ENCODE measurements at places on chromosomes 5 and 9.

GRCh38 chr9:2411459-2412215 is 209.9 kb upstream of the VLDLR start:
- DNase-seq: no peak

DNA sequence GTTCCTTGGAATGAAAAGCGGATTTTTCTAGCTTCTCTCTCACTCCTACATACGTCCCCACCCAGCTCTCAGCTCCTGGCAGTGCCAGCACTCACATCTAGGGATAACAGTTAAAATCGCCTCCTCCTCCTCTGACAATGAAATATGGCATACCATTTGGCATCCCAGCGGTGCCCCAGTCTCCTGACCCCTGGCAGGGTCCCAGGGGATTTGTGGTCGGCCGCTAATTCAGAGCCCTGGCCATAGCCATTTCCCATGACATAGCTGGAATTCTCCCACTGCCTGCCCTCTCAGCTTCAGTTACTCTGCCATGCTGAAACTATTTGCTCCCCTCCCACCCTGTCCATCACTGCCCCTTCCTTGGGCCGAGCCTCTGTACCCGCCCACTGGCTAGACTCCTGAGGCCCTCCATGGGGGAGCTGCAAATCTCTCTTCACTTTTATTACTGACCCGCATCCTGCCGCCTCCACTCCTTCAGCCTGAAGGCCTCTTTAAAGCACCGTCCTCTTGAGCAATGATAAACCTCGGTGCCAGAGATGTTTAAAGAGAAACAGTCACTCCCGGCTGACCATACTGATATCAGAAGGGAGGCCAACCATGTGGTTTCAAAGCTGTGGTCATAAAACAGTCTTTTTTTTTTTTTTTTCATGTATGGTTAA is 139.8 kb downstream of the SLIT3 start:
- DNase-seq: no peak

DNA sequence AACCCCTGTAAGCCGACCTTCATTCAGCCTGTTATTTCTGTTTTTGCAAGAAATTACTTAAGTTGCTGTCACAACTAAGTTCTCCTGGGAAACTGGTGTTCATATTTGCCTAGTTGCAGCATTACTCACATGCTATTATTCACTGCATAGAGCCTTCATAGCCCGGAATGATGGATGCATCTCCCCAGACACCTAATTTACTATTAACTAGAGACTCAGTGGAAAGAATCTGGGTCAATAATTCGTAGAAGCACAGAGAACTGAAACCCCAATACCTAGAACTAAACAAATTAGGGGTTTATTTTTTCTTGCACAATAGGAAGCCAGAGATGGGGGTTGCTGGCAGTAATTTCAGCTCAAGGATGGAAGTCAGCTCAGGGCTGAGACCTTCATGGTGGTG is 45.7 kb upstream of the FAM170A start:
- no peak for DNase-seq

- no peak for DNase-seq
Observed at GRCh38 chr9:129888293-129889121, 53.2 kb downstream of the USP20 start.

- DNase-seq: no peak
Observed at GRCh38 chr5:143206196-143207053, 197.1 kb downstream of the NR3C1 start.

- no peak for DNase-seq
Observed at GRCh38 chr9:114449236-114449635, 56.0 kb downstream of the WHRN start.

- no peak for DNase-seq
Observed at GRCh38 chr5:64615895-64616294, 74.4 kb upstream of the SHISAL2B start.

GRCh38 chr9:69236188-69236587 is 62.1 kb downstream of the TJP2 start:
- no peak for DNase-seq

GRCh38 chr9:129525656-129526196 is 95.2 kb downstream of the C9orf50 start:
- no peak for DNase-seq

GRCh38 chr9:78245401-78245800 is 9.5 kb downstream of the CEP78 start:
- DNase-seq: no peak

DNA sequence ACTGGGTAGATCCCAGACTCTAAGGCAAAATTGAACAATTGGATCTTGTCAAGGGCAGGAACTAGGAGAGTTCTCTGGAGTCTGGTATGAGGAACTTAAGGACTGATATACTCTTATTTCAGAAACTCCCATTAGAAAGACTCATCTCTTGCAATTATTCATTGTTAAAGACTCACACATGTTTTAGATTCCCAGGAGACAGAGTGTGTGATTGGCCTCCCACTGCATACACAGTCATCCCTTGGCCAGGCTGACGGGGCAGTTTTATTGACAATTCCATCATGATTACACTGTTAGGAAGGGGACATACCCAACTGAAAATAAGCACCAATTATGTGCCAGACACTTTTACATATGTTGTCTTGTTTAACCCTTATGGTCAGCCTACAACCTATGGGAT is 347.2 kb downstream of the DMAC1 start:
- DNase-seq: no peak

- no peak for DNase-seq
Observed at GRCh38 chr9:75229605-75230332, 141.5 kb downstream of the OSTF1 start.

DNA sequence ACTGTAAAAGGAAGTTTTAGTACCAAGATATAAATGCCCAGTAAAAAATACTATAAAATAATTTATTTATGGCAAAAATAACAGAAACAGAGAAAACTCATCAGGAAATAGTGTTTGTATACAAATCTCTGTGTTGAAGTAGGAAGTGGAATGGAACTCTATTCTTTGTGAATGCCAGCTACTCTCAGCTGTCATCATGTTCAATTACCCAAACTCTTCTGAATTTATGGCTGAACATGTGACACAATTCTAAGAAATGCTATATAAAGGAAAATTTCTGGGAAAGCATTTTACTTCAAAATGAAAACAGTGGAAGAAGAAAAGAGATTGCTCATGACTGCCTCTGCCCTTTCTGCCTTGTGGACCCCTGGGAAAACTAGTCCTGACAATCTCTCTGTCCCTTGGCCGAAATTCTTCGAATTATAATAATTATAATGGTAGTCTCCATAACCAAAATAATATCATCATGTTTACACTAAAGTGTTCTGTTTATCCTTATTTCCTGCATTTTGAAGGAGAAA is 522.3 kb upstream of the ST8SIA4 start:
- peak; percentile 13 for DNase-seq

DNA sequence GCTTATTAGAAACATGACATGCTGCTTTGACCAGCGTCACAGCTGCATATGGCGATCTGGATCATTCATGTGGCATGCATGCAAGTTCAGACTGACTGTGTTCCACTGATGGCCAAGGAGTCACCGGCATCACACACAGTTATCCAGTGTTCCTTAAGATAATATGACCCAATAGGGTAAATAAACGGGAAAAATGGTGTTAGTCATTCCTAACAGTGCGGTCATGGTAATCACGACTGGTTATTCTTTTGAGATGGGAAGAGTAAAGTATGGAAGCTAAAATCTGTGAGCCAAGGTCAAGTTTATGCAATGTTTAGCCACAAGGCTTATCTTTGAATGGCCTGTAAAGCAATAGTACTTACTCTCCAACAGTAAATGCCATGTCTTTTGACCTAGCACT is 29.3 kb upstream of the LVRN start:
- DNase-seq: no peak

DNA sequence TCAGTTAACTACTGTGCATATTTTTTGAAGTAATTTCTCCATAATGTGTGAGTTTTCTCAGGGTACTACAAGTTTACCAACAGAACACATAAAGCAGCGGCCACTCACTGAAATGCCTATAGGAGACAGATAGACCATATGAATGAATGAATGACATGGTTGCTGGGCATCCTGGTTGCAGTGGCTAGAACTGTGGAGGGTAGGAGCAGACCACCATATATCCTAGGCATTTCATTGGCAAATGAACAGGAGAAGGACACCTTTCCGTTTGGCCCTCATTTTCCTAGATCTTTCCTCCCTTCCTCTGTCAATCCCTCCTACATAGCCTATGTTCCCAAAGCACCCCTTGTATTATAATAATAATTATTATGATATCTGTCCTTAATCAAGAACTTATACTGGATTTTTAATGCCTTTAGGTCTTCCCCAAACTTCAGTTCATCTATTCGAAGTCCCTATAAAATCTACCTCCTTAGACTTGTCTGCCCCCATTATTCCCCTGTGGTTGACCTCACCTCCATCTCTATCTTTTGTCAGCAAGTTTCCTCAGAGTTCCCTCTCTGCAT is 472.2 kb downstream of the RAB3C start:
- DNase-seq: no peak

- DNase-seq: no peak
Observed at GRCh38 chr9:137256856-137257255, 1.7 kb downstream of the NELFB start.

- DNase-seq: no peak
Observed at GRCh38 chr9:19404283-19405075, 4.3 kb upstream of the ACER2 start.

GRCh38 chr9:93130861-93131481 is 3.1 kb downstream of the NINJ1 start:
- DNase-seq: no peak

DNA sequence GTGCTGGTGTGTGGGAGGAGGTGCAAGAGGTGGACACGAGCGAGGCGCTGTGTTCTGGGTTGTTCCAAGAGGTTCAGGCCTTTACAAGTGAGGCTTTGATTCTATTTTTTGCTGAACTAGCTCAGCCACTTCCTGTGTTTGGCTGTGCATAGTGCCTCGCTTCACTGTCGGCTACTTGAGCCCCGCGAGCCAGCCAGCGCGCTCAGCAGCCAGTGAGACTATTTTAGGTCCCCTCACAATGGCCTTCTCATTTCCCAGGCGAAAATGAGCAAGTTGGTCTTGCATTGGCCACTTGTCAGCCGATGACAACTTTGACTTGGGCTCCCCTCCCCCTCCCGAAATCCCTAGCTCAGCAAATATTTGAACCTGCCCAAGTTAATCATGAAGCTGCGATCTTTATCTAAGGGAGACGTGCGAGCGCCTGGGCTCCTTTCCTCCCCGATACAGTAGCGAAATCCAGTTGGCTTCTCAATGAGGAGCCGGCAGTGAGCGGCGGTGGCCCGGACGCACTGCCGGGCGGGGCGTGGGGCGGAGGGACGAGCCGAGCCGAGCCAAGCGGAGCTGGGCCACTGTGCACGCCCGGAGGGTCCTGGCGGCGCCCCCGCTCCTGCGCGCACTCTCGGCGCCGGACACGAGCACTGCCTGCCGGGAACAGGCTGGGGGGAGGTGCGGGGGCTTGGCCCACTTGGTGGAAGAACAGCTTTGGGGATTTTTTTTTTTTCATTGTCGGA is 72.6 kb downstream of the PIK3R1 start:
- peak; percentile 38 for DNase-seq

- no peak for DNase-seq
Observed at GRCh38 chr9:123689701-123690428, 240.1 kb downstream of the DENND1A start.

DNA sequence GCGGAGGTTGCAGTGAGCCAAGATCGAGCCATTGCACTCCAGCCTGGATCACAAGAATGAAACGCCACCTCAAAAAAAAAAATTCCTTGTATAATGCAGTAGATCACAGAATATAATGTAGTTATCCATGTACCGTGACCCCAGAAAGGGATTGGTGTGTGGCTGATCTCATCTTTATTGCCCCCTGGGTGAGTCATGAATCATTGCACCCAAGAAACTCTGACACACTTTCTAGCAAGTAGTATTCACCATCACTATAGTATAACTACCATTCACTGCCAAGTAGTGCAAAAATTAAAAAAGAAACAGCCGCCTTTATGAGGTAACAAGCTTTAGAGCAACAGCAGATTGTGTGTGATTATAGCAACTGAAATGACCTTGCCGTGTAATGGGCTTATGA is 23.7 kb upstream of the ANKH start:
- no peak for DNase-seq

GRCh38 chr9:95529910-95530309 is 13.1 kb upstream of the PTCH1 start:
- no peak for DNase-seq
